ENCODE measurements at places on chromosomes 5 and 9.
A peak's percentile ranks its signal among the peaks of the same experiment; 100 is the strongest.

- peak; percentile 96 for DNase-seq
Measured at GRCh38 chr5:76689321-76690036, 26.4 kb upstream of the F2R start.

DNA sequence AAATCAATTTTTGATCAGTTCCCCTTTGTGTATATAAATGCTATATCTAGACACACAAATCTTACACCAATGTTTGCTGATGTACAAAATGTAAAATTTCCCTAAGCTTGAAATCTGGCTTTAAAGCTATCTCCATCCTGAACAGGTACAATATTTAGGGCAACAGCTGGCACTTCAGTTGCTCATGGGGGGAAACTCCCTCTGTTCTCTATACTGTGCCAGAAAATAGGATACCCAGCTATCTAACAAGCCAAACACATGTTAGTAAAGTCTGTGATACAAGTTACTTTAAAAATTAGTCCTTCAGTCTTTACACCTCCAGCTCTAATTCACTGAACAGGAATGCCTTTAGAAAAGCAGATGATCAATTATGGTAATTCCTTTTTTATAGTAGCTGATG, 191.8 kb downstream of the SLF1 start:
- DNase-seq = no peak

DNA sequence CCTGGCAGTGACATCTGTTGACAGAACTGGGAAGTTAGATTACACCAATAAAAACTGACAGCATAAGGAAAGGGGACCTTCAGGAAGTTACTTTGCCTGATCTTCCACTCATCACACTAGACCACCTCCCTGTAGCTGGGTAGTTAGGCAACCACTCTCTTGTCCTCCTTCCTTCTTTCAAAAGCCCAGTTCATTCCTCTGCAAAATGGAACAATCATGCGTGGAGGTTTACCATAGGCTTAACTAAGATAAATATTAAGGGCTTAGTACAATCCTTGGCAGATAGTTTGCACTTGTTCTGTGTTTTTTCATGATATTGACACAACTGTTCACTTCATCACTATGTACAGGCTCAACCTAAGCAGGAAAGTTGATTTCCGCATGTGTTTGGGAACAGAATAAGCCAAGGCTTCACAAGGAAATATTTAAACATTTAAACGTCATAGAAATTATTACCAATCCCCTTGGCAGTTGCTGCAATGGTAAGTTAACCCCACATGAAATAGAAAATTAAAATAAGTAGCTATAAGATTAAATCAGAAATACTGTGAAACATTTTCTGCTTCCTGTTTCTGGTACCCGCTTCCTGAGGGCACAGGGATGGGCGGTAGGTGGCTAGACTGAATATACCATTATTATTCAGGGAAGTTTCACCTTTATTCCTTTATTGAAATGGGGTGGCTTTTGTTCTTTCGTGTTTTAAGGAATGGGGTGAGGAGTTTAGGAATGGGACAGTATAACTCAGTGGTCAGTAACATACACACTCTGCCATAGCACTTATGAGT, 9.9 kb upstream of the PTGER4 start:
- DNase-seq = no peak

DNA sequence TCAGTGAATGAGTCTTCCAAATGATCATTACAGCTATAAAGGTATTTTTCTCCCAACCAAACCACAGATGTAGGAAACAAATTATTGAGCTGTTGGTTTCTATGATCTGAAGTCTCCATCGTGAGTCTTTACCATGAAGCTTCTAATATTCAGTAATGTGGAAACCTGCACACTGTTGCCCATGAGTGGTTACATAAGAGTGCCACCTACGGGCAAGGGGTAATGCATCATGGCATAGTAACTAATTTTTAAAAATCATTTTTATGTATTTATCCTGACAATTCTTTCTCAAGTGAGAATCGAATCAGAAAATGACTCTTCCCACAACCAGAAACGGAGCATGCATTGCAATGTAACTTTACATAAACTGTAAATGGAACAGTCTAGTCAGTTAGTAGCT, 282.5 kb upstream of the SMARCA2 start:
- no peak for DNase-seq

- no peak for DNase-seq
Measured at GRCh38 chr9:108108280-108108851, 618.8 kb upstream of the KLF4 start.

GRCh38 chr5:67577424-67577823, 380.8 kb upstream of the CD180 start:
- DNase-seq = no peak

DNA sequence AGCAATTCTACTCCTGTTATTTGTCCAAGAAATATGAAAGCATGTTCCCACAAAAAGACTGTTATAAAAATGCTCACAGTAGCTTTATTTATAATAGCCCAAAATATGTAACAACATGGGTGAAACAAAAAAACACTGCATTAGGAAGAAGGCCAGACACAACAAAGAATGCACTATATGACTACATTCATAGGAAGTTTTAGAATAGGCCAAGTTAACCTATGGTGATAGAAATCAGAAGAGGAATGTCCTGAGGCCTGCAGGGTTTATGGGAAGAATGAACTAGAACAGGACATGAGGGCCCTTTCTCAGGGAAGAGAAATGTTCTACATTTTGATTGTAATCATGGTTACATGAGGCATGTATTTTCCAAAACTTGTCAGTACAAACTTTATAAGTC, 24.7 kb upstream of the TAS2R1 start:
- no peak for DNase-seq

DNA sequence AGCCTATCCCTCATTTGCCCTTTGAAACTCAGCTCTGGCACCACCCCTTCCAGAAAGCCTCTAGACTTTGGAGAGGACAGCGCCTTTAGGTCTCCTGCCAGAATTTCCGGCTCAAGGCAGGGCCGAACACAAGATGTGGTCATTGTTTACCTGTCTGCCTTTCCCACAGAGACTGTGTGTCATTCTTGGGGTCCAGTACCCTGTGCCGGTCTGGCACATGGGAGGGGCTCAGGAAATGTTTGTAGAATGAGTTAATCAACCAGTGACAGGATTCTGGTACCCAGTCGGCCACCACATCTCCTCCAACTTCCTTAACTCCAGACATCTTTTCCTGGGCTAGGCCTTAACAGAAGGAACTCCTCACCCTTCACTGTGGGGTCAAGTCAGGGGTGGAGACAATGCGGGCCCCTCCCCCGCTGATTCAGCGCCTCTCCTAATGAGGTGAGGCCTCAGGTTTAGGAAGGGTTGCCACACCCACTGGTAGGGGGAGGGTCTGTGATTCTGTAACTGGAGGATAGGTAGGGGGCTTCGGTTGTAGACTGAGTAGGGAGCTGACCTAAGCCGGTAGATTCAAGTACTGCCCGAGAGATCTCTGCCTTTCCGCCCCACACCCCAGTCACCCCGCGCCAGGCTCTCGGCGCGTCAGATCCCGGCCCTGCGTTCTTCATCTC, 29.3 kb downstream of the PCDH1 start:
- DNase-seq = peak; percentile 82

DNA sequence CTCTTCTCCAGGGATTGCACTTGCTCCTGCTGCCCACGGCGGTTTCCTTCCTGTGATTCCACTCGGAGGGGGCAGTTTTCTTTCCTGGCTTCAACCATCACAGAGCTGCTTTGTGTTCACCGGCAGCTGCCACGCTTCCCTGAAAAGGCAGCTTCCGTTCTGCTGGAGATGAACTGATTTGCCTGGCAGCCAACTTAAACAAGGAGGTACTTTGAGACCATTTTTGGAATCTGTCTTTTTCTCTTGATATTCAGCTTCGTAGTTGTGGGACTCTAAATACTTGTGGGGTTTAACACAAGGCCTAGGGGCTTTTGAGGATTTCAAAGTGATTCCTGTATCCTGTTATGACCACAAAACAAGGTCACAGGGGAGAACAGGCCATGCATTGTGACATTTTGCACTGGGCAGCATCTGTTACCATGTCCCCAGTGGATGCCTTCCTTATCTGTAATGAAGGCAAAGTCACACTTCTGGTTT, 192.0 kb downstream of the MTRR start:
- no peak for DNase-seq

DNA sequence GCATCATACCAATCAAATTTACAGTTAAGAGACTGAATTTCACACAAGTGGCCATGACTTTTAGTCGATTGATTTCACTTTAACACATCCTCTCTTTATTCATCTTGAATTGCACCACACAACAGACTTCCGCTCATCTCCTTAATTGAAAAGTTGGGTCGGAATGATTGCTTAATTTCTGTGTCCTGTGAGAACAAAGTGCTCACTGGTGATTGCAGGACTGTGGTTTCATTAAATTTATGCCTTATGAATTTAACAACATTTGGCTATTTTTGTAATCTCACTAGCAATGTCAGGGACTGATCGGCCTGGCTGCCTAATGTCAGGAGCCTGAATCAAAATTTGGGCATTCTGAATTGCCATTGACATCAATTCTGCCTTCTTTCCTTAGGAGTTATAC, 1447.3 kb upstream of the ACO1 start:
- no peak for DNase-seq

GRCh38 chr5:172559004-172559932, 81.8 kb upstream of the NEURL1B start:
- DNase-seq = no peak

DNA sequence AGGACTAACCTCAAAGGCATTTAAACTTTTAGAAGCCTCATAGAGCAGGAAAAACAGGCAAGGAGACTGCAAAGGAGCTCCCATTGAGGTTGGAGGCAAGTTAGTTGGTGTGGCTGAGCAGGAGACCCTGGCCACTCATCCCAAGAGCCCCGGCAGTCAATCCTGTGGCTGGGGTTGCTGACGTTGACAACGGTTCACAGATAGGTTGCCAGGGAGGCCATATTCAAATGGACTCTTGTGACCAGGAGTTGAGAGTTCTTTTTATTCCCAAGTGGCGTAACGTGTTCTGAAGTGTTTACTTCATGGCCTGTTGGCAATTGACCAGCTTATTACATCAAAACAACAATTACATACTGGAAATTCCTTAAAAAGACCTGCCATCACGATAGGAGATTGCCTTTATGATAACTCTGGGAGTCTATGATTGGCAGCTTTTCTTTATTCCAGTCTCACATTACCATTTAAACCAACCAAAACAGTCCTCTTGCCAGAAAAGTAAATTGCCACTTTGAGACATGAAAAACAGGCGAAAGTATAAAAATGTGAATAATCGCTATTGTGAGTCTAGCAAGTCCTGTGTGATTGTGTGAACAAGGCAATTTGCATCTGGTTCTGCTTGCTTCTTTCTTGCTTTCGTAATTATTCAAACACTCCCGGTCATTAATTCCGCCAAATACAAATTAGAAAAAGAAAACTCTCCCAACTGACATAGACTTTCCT, 394.9 kb downstream of the MED10 start:
- DNase-seq = no peak

- DNase-seq = peak; percentile 59
Measured at GRCh38 chr5:36743891-36744772, 132.4 kb upstream of the NIPBL start.

GRCh38 chr5:22598796-22599195, 254.3 kb downstream of the CDH12 start:
- DNase-seq = no peak

DNA sequence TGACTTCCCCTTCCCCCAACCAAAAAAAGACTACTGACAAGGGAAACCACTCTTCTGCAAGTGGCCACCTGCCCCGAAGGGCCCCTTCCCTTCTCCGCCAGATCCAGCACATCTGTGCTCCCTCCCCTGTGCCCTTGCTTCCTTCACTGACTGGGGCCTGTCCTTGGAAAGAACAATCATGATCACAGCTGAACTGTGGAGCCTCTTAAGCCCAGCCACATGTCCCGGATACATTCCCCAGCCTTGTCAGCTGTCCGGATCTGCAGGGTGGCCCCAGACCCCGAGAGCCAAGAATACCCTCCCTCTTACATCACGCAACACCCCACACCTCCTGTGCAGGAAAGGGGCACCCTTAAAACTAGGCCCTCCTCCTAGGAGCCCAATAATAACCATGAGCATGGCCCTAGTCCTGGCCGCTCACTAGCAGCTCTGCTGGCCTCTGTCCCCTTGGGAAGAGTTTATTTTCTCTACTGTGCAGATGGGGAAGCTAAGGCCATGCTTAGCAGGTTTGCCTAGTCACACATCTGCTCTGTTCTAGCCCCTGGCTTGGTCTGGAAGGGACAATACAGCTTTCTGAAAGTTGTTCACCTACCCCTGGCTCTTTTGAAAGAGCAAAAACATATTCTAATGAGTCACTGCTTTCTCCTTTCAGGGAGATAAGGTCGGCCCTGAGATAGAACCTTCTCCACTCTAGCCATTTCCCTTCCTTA, 3.8 kb downstream of the SPRY4 start:
- no peak for DNase-seq

GRCh38 chr5:165305596-165305995, 1800.2 kb downstream of the MAT2B start:
- no peak for DNase-seq

DNA sequence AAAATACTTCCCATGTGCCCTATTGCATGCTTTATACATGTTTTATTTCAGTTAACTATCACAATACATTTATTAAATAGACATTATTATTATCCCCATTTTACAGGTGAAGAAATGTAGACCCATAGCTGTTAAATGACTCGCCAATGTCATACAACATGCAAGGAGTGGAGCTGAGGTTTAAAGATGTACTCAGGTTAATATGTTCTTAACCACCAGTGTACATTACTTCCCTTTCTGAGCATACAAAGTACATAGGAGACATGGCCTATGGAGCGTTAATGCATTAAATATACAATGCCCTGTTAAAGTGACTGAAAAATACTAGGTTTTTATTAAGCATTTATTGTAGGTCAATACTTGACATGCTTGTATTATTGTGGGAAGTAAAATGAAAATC, 407.0 kb downstream of the PDE4D start:
- DNase-seq = no peak

DNA sequence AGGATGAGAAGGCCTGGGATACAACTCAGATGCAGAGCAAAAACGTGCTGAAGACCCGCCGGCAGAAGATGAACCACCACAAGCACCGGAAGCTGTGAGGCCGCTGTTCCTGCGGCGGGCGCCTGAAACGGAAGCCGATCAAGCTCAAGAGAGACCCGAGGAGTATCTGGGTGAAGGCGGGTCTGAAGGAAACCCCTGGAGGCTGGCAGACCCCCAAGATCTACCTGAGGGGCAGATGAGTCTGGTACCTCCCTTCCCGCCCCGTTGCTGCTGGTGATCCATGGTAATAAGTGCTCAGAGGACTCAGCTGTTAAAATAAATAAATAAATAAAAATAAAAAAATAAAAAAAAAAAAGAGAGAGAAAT, 89.3 kb downstream of the BASP1 start:
- no peak for DNase-seq

DNA sequence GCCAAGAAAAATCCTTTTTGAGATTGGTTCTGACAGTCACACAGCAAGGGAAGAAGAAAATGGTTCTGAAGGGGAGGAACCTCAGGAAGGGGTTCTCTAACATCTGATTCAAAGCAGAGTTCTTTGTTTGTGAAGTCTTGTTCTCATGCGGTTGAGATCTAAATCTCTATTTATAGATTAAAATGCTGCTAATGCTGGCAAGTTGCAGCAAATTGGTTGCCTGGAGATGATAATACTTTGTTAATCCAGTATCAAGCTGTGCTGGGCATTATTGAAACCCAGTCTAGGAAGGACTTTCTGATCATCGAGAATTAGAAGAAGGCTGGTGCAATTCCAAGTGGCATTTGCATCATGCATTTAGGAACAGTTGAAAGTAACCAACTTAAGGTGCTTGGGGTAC, 34.0 kb upstream of the SLC28A3 start:
- no peak for DNase-seq

GRCh38 chr5:168771678-168772077, 192.5 kb upstream of the PANK3 start:
- no peak for DNase-seq
